ENCODE measurements at places on chromosomes 16 and 17.
A peak's percentile ranks its signal among the peaks of the same experiment; 100 is the strongest.

- no peak for DNase-seq
Observed at GRCh38 chr17:27453471-27453870, 2.8 kb upstream of the KSR1 start.

DNA sequence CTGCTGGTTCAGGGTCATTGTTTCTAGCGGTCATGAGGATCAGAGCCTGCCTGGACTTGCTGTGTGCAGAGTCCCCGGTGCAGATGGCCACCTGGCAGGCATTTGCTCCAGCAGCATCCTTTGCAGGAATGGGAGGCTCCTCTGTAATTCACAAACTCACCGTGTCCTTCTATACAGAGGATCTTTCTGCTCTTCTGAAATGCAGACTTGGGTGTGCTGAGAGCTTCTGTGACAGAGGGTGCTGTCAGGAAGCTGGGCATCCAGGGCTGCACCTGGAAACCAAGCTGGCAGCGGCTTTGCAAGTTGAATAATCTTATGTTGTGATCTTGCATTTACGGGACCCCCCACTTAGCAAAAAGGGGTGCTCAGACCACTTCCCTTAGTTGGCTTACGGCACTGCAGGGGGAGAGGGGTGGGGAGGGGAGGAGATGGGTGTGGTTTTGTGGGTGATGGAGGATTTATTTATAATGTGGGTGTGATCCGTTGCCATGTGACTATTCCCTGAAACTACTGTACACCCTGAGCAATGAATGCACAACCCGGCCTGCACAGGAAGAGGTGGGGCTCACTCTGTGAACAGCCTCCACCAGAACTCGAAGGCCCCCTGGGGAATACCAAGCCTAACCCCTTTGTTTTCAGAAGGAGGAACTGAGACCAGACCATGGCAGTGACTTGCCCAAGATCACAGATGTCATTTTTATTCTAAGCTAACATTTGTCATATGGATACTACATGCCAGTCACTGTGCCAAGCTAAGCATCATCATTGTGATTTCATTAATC lies 178.3 kb downstream of the PRKCB start:
- DNase-seq = peak; percentile 81

GRCh38 chr17:17757391-17757791 lies 76.1 kb downstream of the RAI1 start:
- no peak for DNase-seq

DNA sequence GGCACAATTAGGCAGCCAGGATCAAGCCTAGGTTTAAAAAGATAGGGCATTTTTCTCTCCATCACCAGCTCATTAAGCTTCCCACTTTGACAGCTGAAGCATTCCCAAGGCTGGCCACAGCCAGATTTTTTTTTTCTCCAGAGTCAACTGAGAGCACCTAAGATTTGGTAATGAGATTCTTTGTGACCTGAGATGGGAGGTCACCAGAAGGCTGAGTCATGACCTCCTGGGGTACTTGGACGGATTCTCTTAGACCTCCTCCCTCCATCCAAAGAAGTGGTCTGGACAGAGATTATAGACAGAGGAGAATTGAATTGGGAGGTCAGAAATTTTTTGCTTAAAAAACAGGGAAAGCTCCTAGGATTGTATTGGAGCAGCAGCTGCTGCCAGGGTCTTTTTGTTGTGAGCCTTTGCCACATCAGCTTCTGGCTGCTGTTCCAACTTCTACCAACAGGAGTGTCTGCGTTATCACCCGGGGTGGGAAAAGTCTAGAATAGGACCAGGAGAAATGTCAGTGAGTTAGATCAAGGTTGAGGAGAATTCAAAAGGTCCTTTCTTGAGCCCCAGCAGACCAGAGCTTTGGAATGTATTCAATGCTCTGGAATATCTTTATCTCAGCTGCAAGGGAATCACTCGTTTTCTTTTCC lies 221.2 kb upstream of the N4BP1 start:
- DNase-seq = no peak

DNA sequence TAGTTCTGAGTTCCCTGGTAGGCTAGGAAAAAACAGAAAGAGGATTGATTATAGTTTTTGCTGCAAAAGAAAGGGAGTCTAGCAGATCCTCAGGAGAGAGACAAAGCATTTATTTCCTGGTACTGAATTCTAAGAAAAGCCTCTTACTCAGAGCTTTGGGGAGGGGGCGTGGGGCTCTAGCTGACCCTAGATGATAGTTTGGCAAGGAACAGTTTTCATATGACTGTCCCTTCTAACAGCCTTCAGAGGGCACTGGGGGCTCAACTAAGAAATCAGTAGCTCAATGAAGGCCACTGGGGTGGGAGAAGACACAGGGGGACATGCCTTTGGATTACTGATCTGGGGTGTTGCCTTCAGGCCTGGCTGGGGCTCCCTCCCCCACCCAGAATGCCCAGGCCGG lies 4.0 kb downstream of the CA7 start:
- no peak for DNase-seq

- DNase-seq = no peak
Observed at GRCh38 chr16:85608515-85608885, 4.6 kb upstream of the GSE1 start.

DNA sequence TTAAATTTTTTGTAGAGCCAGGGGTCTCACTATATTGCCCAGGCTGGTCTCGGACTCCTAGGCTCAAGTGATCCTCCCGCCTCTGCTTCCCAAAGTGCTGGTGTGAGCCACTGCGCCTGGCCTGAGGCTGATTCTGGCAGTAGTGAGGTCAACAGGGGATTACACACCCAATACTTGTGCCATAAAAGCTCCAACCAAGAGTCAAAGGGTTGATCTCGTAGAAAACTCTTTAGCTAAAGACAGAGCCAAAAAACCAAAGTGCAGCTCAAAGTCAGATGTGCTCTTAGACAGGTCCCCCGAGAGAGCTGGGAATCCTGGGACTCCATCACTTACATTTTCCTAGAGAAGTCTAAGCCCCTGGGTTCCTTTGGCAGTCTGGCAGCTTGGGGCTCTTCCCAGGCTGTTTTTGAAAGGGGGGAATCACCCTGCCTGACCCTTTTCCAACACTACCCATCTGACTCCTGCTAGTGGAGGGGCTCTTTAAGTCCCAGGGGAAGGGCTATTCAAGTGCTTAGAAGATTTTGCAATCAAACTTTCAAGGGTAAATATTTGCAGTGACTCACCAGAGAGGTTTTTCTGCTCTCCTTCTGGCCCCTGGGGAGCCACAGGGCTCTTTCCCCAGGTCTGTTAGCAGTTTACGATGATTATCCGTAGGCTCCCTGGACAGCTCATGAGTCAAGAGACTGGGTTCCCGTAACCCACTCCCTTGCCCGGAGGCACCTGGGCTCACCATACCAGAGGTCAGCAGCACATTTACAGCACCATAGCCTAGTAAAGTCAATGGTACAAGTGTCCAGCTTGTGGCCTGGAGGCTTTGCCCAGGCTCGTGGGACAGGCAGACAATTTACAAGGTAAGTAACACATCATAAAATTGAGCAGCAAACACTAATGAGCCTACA lies 408.7 kb downstream of the SLC39A11 start:
- DNase-seq = no peak

GRCh38 chr16:82091241-82091640 lies 56.2 kb downstream of the HSD17B2 start:
- no peak for DNase-seq

DNA sequence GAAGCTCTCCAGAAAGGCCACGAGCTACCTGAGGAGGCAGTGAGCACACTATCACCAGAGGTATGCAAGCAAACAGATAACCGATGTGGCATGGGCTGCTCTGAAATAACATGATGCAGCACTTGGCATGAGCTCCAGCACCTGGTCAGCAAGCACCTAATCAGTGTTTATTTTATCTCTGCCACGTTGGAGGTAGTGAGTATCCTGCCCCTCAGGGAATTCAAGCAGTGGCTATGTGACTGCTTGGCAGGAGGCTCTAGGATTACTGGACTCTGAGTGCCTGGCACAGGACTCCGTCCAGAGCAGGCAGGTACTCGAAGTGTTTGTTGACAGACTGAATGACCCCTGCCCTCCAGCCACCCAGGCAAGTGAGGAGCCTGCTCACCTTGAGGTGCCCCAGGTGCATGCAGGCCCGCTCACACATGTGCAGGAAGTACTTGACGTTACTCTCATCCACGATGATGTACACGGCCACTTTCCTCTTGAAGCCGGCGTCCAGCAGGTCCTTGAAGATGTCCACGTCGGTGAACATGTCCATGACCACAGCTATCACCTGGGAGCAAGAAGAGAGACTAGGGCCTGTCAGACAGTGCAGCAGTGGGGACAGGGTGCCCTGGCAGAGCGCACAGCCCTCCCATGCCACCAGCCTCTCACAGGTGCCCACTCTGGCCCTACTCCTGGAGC lies 16.6 kb downstream of the FAM83G start:
- DNase-seq = no peak

DNA sequence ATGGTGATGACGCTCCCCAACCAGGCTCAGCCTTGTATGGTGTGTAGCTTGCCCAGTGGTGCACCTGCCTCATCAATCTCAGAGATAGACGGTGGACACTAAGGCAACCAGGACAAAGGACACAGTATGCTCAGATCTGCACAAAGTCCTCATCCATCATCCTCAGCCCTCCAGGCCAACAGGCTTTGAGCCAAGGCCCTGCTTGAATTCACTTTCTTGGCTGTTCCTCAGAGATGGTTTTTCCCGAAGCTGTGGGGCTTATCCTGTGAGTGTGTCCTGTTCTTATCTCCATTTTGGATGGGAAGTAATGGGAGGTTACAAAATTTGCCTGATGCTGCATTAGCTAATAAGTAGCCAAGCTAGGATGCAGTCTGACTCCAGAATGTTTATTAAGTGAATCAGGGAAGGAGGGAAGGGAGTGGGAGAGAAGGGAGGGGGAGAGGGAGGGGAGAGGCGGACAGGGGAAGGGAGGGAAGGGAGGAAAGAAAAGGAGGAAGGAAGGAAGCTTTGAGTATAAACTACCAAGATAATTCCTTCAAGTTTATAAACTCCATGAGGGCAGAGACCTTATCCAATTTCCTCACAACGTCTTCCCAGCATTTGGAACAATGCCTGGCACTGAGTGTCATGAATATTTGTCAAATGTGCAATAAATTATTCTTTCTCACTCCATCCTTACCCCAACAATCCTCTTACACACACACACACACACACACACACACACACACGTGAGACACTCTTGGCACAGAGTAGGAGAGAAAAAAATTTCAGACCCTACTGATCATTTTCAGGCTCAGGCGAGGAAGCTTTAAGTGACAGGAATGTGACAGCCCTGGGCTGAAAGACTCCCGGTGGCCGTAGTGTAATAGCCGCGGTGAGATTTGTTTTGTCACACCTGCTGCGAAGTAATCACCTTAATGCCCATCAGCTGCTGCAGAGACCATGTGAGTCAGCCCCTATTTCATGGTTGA lies 84.3 kb downstream of the BMERB1 start:
- no peak for DNase-seq

GRCh38 chr17:47324224-47325020 lies 667 bp downstream of the EFCAB13 start:
- DNase-seq = no peak

DNA sequence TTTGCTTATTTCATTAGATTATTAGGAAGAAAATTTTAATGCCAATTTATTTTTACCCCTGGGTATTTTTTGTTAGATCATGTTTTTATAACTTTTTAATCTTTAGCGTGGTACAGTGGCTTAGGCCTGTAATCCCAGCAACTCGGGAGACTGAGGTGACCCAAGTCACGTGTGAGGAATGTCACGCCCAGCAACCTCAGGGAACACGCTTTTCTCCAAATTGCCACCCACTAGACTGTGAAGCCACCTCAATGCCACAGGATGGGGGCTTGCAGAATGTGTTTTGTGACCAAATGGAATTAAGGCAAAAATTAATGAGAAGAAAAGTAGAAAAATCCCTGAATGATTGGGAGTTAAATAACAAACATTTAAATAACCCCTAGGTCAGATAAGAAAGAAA lies 141.8 kb downstream of the LAT start:
- no peak for DNase-seq

- DNase-seq = no peak
Observed at GRCh38 chr17:62832405-62832804, 24.3 kb upstream of the MARCHF10 start.

GRCh38 chr16:14579266-14579665 lies 50.8 kb downstream of the PARN start:
- DNase-seq = no peak

GRCh38 chr17:42748202-42748907 lies 3.5 kb upstream of the EZH1 start:
- DNase-seq = no peak

GRCh38 chr17:77393867-77394539 lies 253.2 kb downstream of the SEC14L1 start:
- no peak for DNase-seq
